ENCODE measurements at places on chromosomes 1 and 21.

DNA sequence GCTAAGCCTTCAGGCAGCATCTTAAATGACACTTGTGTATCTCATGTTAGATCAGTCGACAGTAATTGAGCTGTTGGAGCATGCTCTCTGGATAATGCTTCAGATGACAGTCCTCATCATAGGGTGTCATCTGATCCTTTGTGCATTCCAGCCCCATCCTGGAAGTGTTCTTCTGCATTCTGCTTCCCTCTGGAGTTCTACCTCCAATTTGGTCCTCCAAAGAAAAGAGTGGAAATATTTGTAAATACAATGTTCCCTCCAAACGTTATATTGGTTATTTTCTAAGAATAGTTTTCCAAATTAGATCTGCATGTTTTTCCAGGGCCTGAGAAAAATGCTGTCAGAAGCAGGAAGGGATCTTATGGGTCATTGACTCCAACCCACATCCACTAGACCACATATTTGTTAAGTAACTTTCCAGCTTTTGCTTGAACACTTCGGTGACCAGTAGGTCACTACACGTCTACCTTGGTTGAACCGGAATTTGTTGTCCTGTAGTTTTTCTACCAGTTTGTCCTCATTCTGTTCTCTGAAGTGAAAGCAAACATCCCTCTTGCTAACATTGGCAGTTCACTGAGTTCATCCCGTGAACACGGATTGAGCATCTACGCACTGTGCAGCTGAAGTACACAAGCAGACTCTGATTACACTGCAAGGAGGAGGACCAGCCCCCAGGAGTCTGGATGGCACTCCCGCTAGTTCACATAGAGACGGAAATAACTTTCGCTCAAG is 136.0 kb downstream of the TLR5 start:
- peak; percentile 10 for DNase-seq

DNA sequence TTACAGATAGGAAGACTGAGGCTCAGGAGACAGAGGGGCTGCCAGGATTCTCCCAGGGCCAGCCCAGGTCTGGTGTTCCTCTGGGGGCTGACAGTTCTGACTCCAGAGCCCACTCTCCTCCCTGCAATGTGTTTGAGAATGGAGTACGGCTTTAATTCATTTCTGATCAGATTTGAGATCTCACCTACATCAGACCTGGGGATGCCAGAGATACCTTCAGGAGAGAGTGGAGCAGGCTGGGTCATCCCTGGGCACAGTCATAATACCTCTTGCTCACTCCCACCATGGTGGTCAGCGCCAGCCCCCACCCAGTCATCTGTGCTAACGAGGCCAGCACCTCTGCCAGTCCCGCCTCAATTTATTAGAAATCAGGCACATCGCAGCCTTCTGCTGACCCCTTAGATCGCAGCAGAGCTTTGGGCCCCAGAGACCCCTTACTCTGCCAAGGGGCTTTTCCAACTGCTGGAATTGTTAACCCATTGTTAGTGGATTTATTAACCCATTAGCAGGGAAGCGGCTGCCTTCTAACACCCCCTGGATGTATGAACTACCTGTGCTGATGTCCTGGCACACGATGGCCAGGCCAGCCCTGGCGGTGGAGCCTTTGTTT is 352.1 kb downstream of the MATN1 start:
- DNase-seq, result no peak

DNA sequence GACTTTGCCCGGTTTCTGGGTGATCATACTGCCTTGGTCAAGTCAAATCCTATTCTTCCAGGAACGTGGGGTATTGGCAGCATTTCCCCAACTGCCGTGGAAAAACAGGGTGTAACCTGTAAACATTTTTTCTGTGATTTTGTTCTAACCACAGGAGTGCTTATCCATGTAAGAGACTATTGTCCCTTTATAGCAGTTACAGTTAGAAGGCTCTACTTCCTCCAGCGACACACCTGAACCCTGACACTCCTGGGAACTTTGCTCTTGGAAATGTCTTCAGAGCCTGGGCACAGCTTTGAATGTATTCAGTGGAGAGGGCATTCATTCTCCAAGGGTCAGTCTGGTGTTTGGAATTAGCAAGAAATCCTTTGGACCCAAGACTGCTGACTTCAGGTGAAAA is 26.4 kb upstream of the ARHGEF10L start:
- DNase-seq, result no peak

DNA sequence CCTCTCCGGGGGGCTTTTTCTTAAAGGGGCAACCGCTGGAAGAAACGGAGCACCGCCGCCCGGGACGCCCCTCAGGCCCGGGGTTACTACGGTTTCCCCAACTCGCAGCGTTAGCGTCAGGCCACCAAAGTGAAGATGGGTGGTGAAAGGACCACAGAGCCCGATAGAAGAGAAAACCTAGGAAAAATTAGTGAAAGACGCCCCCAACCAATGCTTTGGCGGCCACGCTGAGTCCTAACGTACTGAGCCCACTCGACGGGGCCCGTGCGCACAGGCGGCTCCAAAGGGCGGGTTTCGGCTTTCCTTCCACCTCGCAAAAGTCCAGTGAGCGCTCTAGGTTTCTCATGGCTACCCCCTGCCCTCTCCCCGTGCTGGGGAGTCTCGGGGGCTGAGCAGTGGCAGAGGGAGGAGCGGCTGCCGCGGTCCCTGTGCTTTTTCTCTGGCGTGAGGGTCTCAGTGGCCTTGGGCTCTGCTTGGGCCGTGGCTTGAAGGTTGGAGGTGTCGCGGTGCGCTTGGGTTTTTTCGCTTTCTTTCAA is 12.2 kb upstream of the SPEN start:
- no peak for DNase-seq

DNA sequence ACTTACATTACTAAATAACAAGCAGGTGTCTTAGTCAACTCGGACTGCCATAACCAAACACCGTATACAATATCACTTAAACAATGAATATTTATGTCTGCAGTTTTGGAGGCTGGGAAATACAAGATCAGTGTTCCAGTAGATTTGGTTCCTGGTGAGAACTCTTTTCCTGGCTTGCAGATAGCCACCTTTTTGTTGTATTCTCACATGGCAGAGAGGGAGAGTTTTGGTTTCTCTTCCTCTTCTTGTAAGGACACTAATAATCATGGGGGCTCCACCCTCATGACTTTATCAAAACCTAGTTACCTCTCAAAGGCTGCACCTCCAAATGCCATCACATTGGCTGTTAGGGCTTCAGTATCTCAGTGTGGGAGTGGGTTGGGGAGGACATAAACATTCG is 82.9 kb upstream of the CACYBP start:
- no peak for DNase-seq

DNA sequence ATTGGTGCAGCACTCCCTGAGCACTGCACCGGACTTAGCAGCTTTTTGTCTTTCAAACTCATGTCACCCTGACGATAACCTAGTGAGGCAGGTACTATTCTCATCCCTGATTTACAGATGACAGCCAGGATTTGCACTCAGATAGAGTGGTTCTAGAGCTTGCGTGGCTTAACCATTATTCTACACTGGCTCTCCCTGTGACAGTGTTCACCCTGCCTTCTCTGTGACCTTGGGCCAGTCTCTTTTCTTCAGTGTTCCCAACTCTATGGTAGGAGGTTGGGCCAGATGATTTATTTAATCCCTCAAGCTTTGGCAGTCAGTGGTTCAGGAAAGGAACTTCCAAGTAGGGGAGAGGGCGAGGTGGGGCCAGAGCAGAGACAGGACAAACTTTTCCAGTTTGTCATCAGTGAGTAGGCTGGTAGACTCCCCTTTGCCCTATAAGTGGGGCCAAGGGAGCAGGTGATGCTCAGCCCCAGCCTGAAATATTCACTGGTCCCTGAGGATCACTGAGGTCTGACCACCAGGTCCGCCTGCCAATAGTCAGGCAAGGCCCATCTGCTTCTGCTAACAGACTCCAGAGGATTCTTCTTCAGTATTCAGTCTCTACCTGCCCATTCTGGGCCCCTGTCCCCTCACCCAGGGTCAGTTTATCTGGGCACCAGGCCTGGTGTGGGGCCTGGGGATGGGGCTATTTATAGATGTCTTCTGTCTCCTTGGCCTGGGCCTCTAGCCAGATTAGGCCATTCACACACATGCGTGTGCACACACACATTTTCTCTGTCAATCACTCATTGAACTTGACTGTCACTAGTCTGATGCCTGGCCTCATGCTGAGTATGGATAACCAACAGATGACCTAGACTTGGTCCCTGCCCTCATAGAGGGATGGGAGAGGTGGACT is 8.8 kb upstream of the FABP3 start:
- DNase-seq, result no peak

GRCh38 chr1:198203434-198203833 is 46.6 kb downstream of the NEK7 start:
- DNase-seq, result no peak

- DNase-seq, result no peak
These were observed 14.1 kb downstream of the SLC19A1 start for GRCh38 chr21:45528028-45528705.

All from SK-N-DZ (cell line).